HL-60 (cell line): ENCODE measurements at places on chromosomes 5 and 9.

DNA sequence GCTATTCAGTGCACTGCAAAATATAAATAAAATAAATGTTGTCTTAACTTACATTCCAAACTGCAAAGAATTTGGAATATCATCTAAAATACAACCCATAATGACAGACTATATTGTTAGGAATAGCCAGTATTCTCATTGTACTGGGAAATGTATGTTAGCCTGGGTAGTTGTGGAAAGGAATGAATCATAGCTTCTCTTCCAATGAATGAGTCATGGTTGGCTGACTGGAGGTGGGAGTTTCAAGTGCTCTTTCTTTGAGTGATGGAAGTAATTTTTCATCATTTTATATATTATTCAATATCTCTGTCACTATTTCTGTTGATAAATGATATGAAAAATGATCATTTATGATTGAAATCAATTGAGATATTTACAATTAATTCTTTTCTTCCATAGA is 158.6 kb upstream of the ARRDC3 start:
- DNase-seq = no peak

DNA sequence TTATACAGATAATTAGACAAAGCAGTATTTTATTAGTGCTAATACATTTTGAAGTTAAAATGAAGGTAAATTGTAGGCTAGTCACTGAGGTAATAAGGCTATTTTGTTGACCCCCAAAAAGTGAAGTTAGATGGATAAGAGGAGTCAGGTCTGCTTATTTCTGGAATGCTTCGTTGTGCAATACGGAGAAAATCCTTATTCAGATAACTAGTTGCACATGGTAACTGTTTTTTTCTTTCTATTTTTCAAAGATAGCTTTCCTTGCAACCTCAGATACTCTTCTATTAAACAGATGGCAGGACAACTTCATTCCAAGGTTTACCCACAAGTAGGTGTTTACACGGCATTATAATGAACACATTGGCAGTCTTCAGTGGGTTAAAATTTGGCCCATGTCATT is 101.1 kb downstream of the TMEM174 start:
- DNase-seq = no peak

DNA sequence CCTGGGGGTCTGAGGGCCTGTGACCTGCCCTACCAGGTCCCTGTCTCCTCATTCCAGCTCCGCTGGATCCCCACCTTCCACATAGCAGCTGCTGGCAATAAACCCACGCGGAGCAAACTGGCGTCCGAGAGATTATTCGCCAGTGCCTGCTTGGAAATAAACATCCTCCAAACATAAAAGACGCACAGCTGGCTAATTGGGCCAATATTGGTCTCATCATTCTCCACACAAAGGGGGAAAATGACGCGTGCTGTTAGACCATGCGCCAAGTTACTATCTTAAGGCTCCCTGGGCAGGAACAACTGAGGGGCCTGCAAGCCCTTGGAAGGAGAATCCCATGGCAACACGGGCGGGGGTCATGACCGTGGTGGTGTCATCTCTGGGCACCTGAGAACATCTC is 73.3 kb upstream of the SARDH start:
- no peak for DNase-seq

- DNase-seq = no peak
These were observed 92.1 kb upstream of the DAP start for GRCh38 chr5:10853154-10853553.

GRCh38 chr9:2623288-2624050 is 1.9 kb downstream of the VLDLR start:
- DNase-seq = no peak

- no peak for DNase-seq
These were observed 510.1 kb downstream of the NR2F1-AS1 start for GRCh38 chr5:93070938-93071337.

GRCh38 chr5:149254506-149254905 is 17.2 kb upstream of the AFAP1L1 start:
- no peak for DNase-seq

DNA sequence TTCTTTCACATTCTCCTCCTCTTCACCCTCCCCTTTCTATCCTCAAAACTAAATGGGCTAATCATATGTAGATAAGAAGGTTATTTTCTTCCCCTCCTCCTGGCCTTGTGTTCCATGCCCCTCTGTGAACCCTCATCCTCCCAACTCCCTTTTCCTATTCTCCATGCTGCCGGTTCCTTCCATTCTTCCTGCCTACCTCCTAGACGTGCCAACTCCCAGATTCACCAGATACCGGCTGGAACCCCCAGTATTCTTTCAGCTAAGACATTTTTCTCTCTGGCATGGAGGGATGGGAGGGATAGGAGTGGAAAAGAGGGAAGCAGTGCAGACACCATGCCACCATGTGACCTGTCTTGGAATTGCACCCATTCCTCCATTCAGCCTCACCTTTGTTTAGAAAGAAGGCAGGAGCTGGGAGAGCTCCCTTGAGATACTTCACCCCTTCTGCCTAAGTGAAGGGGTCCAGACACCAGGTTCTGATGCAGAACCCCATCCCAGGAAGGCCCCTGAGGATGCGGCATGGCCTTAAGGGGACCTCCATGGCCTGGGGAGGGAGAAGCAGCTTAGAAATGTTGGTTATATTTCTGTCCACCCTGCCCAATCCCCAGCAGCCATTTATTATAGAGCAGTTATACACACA is 4.8 kb downstream of the DNAJB5 start:
- no peak for DNase-seq

GRCh38 chr9:110517483-110517882 is 62.1 kb downstream of the SVEP1 start:
- no peak for DNase-seq
